ENCODE measurements at places on chromosomes 1 and 21. TPM values are rescaled to one million over a fixed set of nuclear protein-coding genes. Genes with fewer than 3 reads are reported as not detected.

- H3K4me1 ChIP-seq, result peaks cover 4% of the 10 kb centered on the region
- H3K36me3 ChIP-seq, result no peaks in the 10 kb centered on the region
- no peak overlapping the region for H3K27ac ChIP-seq
- DNase-seq, result no peak
- no peak overlapping the region for H3K4me3 ChIP-seq
Measured at GRCh38 chr1:223504741-223505140, 111.5 kb downstream of the CCDC185 start.

The EPHX1 gene
- total RNA-seq, result 1.6 TPM

The HSD3B1 gene
- total RNA-seq, result not detected

- no peak for DNase-seq
- H3K4me1 ChIP-seq, result peaks cover 59% of the 10 kb centered on the region
- H3K4me3 ChIP-seq, result no peak overlapping the region
- H3K36me3 ChIP-seq, result peaks cover 1% of the 10 kb centered on the region
- H3K27ac ChIP-seq, result peak overlapping the region; percentile 30
Measured at GRCh38 chr1:33097137-33097611, 16.2 kb downstream of the AZIN2 start.

DNA sequence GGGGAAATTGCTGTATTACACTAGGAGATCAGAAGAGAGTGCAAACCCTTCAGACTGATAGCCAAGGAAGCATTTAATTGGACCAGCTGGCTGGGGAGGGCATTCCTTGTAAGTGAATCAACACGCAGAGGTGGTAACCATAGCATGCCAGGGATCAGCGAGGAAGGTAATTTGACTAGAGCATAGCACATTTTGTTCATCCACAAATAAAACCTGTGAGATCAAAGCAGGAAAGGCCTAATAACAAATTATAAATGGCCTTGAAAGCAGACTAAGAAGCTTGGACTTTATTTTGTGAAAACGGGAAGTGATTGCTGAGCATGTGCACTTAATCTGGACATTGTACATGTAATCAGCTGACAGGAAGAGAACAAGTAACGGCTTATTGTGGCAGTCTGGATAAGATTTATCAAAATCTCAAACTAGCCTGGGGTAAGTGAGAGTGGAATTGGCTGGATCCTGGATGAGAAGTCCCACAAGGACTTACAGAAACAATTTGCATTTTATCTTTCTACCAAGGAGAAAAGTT, 11.7 kb upstream of the CD55 start:
- H3K27me3 ChIP-seq, result peaks cover 7% of the 10 kb centered on the region
- H3K27ac ChIP-seq, result peak overlapping the region; percentile 25
- DNase-seq, result peak; percentile 53
- H3K4me1 ChIP-seq, result peaks cover 15% of the 10 kb centered on the region
- H3K4me3 ChIP-seq, result peak overlapping the region; percentile 23

DNA sequence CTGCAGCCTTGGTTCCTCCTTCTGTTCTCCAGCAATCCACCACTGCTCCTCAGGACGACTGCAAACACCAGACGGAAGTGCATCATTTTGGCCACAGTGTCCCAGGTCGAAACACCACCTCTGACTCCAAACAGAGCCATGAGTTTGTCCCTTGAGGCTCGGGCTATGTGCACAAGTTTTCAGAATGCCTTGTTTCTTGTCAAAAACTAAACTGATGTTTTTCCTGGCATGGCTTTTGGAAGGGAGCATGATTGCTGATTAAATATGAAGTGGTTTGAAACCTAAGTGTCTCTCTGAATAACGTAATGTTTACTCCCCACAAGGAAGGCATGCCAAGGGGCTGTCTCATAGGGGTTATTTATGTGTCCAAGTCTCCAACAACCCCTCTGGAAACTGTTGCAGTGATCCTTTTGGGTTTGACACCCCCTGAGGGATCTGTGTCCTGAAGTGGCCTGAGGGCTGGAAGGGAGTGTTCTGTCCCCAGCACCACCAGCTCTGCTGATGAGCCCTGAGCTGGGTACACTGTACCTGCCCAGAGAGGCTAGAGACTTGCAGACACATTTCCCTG, 132.7 kb downstream of the PLPP3 start:
- H3K27me3 ChIP-seq, result no peaks in the 10 kb centered on the region
- no peaks in the 10 kb centered on the region for H3K36me3 ChIP-seq
- no peak overlapping the region for H3K27ac ChIP-seq
- DNase-seq, result no peak
- no peak overlapping the region for H3K4me3 ChIP-seq

DNA sequence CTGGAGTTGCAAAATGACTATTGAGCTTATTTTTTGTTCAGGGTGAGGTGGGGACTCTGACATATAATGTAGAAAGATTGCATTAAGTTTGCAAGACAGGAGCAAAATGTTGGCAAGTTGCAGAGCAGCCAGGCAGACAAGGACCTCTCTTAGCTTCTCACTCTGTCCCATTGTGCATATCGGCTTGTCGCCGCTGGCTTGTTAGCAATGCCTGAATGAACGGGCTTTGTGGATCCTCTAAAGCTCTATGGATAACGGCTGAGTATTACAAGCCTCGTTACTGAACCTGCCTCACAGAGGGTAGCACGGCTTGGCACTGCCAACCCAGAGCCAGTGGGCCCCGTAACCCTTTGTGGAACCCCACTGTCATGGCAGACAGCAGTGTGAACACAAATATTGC, 68.4 kb downstream of the TNR start:
- H3K4me3 ChIP-seq, result no peak overlapping the region
- no peaks in the 10 kb centered on the region for H3K4me1 ChIP-seq
- no peaks in the 10 kb centered on the region for H3K36me3 ChIP-seq
- H3K27me3 ChIP-seq, result no peaks in the 10 kb centered on the region

GRCh38 chr1:205568469-205569361, 63.1 kb downstream of the ELK4 start:
- DNase-seq, result no peak
- no peak overlapping the region for H3K27ac ChIP-seq
- peaks cover 2% of the 10 kb centered on the region for H3K4me1 ChIP-seq
- no peaks in the 10 kb centered on the region for H3K36me3 ChIP-seq
- H3K27me3 ChIP-seq, result peaks cover 66% of the 10 kb centered on the region

GRCh38 chr1:185244015-185244747, 72.9 kb downstream of the IVNS1ABP start:
- DNase-seq, result peak; percentile 61
- H3K4me3 ChIP-seq, result no peak overlapping the region
- H3K27me3 ChIP-seq, result no peaks in the 10 kb centered on the region
- peaks cover 9% of the 10 kb centered on the region for H3K4me1 ChIP-seq

The PERM1 gene
- not detected for total RNA-seq

The NUDT4B gene
- total RNA-seq, result 0.36 TPM

GRCh38 chr1:100250807-100251206, 1.2 kb upstream of the DBT start:
- no peak overlapping the region for H3K4me3 ChIP-seq
- peaks cover 13% of the 10 kb centered on the region for H3K27me3 ChIP-seq
- H3K4me1 ChIP-seq, result peaks cover 10% of the 10 kb centered on the region
- DNase-seq, result no peak

The NR5A2 gene
- total RNA-seq, result not detected

The NCSTN gene
- 73.6 TPM for total RNA-seq

The GBP7 gene
- not detected for total RNA-seq

GRCh38 chr21:33775100-33775828, 133.0 kb downstream of the ITSN1 start:
- H3K27ac ChIP-seq, result no peak overlapping the region
- H3K4me3 ChIP-seq, result no peak overlapping the region
- H3K27me3 ChIP-seq, result no peaks in the 10 kb centered on the region
- no peaks in the 10 kb centered on the region for H3K4me1 ChIP-seq

GRCh38 chr1:152519851-152520250, 5.6 kb downstream of the CRCT1 start:
- no peak overlapping the region for H3K4me3 ChIP-seq
- no peak for DNase-seq
- H3K27ac ChIP-seq, result no peak overlapping the region
- H3K4me1 ChIP-seq, result no peaks in the 10 kb centered on the region
- no peaks in the 10 kb centered on the region for H3K36me3 ChIP-seq

DNA sequence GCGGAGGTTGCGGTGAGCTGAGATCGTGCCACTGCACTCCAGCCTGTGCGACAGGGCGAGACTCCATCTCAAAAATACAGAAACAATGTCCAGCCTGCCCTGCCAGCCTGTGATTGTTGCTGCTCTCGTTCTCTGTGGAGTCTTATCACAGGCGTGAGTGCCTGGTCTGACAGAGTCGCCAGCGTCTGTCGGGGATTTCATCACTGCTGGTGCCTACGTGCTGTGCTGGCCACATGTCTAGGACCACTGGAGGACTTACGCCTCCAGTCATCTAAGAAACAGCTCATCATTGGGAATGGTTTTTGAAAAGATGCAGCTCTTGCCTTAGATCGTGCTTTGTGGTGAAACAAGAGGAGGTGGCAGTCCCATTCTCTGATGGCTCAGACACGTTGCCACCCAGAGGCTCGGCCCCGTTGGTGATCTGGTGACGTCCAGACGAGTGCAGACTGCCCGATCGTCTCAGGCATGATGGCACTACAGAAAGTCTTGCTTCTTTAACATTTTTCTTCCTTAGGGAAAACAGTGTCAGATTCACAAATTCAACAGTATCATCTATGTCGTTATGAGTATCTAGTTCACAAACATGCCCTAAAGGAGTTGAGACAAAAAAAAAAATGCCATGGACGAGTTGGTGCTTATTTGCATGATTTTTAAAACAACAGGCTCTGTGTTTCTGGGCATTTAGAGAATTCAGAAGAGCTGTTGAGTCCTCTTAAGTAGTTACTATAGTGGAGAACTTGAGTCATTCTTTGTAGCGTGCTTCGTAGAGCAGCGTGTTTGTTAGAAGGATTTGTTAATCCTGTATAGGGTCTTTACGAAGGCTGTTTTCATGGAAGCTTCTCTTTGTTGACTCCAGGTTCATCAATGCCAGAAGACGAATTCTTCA, 47.5 kb downstream of the CBS start:
- no peaks in the 10 kb centered on the region for H3K4me1 ChIP-seq
- H3K27me3 ChIP-seq, result no peaks in the 10 kb centered on the region
- H3K36me3 ChIP-seq, result peaks cover 24% of the 10 kb centered on the region

Data from activated CD4-positive, alpha-beta T cell treated with anti-CD3 and anti-CD28 coated beads, Interleukin-2, amount 10 ng/mL, durations not matched to agents 24 days and 14 days (primary cell).